Ecto neural progenitor cell (in vitro differentiated cells): ENCODE measurements at places on chromosomes 5 and 9.

GRCh38 chr9:135281151-135281550 lies 193.7 kb downstream of the OLFM1 start:
- DNase-seq = peak; percentile 66

GRCh38 chr5:10662661-10663488 lies 98.2 kb downstream of the DAP start:
- no peak for DNase-seq

GRCh38 chr9:111069183-111069582 lies 30.9 kb upstream of the LPAR1 start:
- DNase-seq = no peak

- DNase-seq = peak; percentile 74
These were observed 67.0 kb upstream of the DPYSL3 start for GRCh38 chr5:147576646-147577535.

- DNase-seq = no peak
These were observed 21.9 kb upstream of the FSD1L start for GRCh38 chr9:105425816-105426433.

GRCh38 chr5:77776554-77777206 lies 541 bp upstream of the TBCA start:
- DNase-seq = no peak

GRCh38 chr5:130333089-130333488 lies 428.8 kb downstream of the CHSY3 start:
- DNase-seq = no peak

DNA sequence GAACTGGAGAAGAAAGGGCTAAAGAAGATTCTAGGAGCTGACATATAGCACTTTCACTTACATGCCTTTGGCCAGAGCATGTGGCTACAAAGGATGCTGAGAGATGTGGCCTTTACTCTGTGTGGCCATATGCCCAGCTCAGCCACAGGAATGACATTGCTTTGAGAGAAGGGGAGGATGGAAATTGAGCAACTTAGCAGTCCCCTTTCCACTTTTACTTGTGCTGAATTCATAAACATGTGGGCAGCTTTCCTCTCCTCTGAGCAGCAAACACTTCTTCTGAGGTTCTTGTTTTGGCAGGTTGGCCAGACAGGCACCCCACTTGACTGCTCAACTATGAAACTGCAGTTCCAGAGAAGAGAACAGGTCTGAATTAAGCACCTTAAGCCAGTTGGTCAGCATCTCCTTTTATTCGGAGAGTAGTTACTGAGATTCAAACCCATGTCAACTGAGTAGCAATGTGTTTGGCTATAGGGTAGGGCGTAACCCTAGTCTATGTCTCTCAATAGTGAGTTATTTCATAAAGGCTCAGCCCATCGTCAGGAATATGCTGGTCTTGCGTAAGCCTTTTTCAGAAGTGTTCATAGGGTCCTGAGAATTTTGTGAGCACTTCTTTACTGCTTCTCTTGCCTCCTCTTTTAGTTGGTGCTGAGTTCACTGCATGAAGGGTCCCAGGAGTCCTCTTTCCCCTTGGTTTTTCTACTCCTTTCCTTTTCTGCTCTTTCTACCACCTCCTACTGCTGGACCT lies 134.5 kb downstream of the PALM2AKAP2 start:
- DNase-seq = no peak

DNA sequence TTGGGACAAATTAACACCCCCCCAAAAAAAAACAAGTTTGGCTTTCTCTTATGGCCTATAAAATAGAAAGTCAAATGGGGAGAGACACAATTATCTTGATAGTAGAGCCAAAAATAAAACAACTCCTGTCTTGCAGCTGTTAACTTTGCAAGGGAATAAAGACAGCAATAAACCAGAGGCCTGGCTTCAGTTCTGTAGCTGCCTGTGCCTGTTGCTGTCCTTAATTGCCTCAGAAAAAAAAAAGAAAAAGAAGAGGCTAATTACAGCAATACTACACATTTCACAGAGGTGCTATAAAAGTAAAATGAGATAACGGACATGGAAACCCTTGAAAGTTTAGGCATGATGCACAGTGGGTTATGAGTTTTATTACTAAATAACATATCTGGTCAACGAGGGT lies 170.7 kb upstream of the IRX1 start:
- no peak for DNase-seq

DNA sequence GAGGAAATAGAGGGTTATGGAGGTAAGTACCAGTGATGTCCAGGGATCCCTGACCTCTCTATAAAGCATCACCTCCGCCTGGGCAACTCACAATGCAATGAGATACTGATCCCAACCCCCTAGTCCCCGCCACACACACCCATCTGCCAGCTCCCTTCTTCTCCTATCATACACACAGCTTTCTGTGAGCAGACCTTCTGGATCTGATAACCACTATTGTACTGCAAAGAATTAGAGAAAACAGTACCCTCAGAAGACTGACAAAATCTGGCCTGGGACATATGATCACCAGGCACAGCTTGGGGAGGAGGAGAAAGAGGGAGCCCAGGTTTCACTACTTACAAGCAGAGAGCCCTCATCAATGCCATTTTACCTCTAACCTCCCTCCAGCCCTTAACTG lies 249.0 kb downstream of the SEC61B start:
- DNase-seq = no peak

GRCh38 chr5:135592312-135593045 lies 13.7 kb upstream of the CXCL14 start:
- DNase-seq = no peak

DNA sequence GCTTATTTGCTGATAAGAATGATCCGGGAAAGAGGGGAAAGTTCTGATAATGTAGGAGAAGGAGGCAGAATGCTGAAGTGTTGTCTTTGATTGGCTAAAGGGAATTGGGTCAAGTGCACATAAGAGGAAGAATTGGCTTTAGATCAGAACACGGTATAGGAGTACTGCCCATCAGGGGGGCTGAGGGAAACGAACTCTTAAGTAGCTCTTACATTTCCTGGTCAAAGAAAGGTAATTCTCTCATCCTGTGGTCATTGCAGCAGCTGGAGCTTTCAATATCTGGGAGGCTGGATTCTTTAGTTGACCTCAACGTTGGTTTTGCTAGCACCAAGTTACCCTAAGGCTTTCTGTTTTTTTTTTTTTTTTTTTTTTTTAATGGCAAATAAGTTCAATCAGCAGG lies 178.7 kb upstream of the NR3C1 start:
- DNase-seq = no peak

- no peak for DNase-seq
These were observed 66.1 kb downstream of the BRINP1 start for GRCh38 chr9:119302988-119303698.

- DNase-seq = no peak
These were observed 77.8 kb upstream of the CCDC112 start for GRCh38 chr5:115374057-115374775.

- DNase-seq = no peak
These were observed 131.4 kb upstream of the LHFPL2 start for GRCh38 chr5:78779771-78780616.

DNA sequence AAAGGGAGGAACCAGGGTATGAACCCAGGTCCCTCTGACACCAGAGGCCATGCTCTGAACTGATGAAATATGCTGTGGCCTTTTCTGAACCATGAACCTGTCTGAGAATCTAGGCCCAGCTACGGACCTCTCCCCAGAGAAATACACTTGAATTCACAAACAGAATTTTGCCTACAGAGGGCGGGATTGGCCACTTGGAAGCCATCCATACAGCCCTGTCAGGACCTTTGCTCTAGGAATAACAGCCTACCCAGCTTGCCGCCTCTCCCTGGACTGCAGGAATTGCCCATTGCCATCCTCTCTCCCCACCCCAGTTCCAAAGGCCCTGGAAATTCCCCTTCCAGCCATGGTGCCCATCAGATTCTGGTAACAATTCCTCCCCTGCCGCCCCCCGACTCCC lies 26.6 kb downstream of the MORN5 start:
- DNase-seq = no peak

- no peak for DNase-seq
These were observed 3.3 kb upstream of the RNF44 start for GRCh38 chr5:176540476-176540899.

- DNase-seq = no peak
These were observed 1.0 kb downstream of the FAM53C start for GRCh38 chr5:138339091-138339456.

DNA sequence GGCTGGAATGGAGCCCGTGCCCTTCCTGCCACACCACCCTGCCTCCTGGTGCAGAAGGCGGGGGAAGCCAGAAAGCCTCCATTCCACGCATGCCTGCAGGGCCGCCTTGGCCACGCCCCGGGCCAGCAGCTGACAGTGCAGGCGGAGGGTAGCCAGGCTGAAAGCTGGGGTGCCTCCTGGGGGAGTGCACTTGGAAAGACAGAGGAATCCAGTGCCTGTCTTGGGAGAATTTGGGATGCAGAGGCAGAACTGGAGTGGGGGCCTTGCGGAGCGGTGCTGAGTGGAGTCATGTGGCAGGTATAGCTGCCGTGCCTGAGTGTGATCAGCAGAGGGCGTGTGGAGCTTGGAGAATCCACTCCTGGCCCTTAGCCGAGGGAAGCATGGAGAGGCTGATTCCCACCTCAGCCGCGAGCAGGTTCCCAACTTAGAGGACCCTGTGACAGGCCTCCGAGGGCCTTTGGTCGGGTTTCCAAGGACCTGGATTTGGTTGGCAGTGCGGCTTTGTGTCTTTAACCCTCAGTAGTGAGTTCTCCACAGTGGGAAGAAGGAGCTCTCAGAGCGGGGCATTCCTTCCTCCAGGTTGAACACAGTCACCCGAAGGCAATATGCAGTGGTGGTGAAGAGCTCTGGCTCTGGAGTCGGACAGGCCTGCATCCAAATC lies 9.1 kb upstream of the URM1 start:
- DNase-seq = peak; percentile 87

GRCh38 chr5:1967736-1968135 lies 85.0 kb upstream of the IRX4 start:
- DNase-seq = peak; percentile 23

DNA sequence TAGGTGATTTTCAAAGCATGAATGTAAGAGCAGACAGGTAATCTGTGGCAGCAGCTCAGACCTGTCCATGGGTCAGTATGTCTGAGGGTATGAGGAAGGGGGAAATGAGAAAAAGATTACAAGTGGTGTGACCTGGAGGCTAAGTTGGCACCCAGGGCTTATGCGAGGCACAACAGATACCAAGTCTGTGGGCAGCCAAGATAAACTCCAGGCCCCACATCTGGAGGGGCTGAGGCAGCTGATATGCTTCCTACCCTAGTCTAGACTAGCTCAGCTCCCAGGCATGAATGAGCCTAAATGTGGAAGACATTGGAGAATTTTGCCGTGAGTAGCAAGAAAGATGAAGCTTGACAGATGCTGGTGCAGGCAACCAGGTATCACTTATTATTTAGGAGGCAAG lies 151.7 kb downstream of the PIK3R1 start:
- no peak for DNase-seq
